Cortex of kidney (tissue), 1 donor: ENCODE measurements at places on chromosomes 12 and 14.

DNA sequence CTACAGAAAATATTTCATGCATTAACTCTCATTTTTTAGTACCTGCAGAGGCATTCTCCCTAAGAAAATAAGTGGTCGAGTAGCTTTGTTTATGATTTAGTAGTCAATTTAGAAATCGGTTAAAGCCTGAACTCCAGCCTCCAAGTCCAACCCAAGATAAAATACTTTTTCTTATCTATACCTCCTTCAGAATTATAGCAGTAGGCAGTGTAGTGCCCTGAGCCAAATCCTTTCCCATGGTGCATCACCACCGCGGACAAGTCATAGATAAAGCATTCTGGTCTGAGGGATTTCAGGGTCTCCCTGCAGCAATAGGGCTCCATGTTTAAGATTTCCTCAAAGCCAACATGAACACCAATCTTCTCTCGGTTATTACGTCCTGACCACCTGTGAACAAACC, 30.5 kb downstream of the USP44 start:
- no peak for DNase-seq

DNA sequence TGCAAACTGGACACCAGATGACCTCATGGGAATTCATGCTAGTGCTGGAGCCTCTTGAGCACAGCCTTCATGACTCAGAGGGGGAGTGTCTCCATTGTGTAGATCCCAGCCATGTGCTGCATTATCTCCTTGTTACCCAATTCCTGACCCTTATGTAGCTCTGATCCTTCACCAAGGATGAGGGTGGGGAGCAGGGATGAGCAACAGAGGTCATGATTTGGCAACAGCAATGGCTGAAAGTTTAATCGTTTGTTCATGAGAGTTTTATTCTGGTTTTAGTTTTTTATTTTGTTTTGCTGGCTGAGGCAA, 9.5 kb upstream of the BDKRB1 start:
- DNase-seq = no peak

- no peak for DNase-seq
These were observed 249.7 kb upstream of the NPAS3 start for GRCh38 chr14:32688941-32689340.

GRCh38 chr12:1962051-1963020, 41.9 kb downstream of the DCP1B start:
- DNase-seq = no peak

- no peak for DNase-seq
These were observed 21.5 kb upstream of the ALDH2 start for GRCh38 chr12:111745211-111745610.

GRCh38 chr12:22190969-22191368, 143.5 kb downstream of the ST8SIA1 start:
- no peak for DNase-seq

DNA sequence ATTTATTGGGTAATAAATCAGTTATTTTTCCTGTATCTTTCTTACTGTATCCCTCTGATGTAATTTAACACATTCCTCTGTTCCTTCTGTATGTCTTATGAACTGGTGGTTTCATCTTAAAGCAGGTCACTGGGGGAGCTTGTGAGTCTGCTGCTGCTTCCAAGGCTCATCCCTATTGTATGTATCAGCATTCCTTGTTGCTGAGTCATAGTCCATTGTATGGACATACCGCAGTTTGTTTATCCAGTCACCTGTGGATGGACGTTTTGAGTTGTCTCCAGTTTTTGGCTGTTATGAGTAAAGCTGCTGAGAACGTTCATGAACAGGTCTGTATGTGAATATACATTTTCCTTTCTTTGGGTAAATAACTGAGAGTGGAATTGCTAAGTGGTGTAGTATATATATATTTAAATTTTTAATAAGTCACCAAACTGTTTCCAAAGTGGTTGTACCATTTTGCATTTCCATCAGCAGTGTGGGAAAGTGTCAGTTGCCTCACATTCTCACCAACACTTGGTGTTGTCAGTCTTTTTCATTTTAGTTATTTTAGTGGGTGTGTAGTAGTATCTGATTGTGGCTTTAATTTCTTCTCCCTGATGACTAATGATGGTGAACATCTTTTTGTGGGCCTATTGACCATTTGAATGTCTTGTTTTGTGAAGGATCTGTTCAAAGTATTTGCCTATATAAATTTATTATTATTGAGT, 82.7 kb downstream of the BEGAIN start:
- no peak for DNase-seq

DNA sequence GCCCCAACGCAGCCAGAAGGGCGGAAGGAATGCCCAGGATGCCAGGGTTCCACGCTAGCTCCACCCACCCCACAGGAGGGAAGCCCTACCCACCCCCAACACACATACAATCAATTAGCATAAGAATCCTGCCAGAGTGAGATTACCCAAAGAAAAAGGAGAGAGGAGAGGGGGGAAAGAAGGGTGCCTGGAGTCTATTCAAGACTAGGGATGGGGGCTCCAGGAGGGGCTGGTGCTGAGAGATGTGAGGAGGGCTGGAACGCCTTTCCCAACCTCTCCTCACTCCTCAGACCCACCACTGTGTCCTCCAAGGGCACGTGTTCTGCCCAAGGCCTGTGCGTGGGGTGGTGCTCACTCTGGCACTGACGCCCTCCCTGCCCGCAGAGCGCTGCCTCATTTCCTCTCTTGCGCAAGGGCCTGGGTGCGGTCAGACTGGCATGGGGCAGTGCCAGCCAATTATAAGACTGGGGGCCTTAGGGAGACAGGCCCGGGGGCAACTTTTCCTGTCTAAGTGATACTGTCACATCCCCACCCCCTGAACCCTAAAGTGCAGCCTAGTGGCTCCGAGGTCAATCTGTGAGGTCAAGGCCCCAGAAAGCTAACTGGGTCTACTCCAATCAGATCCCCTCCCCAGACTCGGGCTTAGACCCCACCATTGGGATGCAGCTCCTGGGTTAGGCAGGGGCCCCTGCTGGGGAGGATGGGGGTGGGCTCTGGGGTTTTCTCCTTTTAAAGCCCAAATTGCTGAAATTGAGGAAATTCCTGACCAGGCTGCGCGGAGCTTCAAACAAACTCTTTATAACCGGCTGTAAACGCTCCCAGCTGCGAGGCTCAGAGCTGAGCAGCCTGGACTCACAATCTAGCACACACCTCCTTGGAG, 10.2 kb upstream of the ITGB7 start:
- no peak for DNase-seq

GRCh38 chr12:27969624-27970400, 2.7 kb downstream of the PTHLH start:
- DNase-seq = no peak

- DNase-seq = no peak
These were observed 96.8 kb upstream of the MDM1 start for GRCh38 chr12:68428724-68429501.

DNA sequence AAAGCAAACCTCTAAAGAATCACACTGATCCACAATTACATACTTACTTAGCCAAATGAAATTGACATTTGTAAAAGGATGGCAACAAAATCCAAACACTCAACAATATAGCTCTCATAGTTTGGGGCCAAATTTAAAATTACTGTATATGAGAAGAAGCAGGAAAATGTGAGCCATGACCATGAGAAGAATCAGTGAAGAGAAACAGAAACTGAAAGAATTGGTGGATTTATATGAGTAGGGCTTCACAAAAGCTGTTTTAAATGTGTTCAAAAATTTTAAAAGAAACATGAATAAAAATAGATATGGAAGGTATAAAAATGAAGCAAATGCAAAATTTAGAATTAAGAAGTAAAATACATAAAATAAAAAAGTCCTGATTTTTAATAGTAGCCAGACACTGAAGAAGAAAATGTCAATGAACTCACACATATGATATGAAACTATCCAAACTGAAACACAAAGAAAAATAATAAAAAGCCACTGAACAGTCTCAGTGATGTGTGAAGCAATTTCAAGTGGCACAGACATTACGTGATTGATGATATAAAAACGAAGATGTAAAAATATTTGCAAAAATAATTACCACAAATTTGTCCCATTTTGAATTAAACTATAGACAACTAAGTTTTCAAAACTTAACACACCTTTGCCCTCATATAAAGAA, 87.9 kb upstream of the MDGA2 start:
- no peak for DNase-seq

- DNase-seq = no peak
These were observed 281.5 kb downstream of the TMEM117 start for GRCh38 chr12:44117337-44117736.

- no peak for DNase-seq
These were observed 42.7 kb upstream of the TBPL2 start for GRCh38 chr14:55482936-55483605.

GRCh38 chr12:99042226-99042625, 397.1 kb downstream of the APAF1 start:
- no peak for DNase-seq
